ENCODE measurements at places on chromosomes 4 and X.

GRCh38 chr4:167196344-167197012 is 37.8 kb downstream of the SPOCK3 start:
- no peak for DNase-seq

- no peak for DNase-seq
Observed at GRCh38 chr4:848803-849477, 23.0 kb upstream of the CPLX1 start.

- DNase-seq = no peak
Observed at GRCh38 chr4:76589872-76590797, 155.1 kb downstream of the SHROOM3 start.

GRCh38 chr4:29309050-29309449 is 1411.1 kb upstream of the PCDH7 start:
- no peak for DNase-seq

- no peak for DNase-seq
Observed at GRCh38 chrX:119895843-119896326, at the start of gene AKAP14. Gene AKAP14, plus strand, starts transcription at chrX:119895893. Its CDS starts 7,331 bp downstream, at chrX:119903224.

DNA sequence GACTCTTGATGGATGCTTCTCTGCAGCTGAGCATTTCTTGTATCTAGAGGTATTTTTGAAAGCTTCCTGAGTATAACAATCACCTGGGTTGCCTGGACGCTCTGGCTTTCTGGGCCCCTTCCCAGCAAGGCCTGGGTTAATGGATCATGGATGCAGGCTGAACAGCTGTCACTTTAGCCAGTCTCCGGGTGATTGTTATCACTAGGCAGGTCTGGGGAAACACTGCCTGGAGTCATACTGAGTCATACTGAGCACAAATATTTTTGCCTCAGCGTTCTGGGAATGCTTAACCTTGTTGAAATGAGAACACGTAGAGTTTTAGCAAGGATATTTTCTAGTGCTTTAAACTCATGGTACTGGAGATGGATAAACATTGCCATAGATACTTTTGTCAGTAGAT is 102.6 kb downstream of the PHEX start:
- no peak for DNase-seq

DNA sequence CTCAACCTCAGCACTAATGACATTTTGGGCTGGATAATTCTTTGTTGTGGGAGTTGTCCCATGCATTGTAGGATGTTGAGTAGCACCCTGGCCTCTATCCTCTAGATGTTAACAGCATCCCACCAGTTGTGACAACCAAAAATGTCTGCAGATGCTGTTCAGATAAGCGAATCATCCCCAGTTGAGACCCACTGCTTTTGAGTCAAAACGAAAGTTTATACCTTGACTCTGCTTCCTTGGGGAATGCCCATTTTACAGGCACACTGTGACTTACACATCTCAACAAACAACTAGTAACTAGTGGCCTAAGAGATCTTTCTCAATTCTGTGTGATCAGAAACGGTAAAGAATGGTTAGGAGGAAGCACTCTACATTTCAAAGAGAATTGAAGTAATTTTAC is 37.0 kb downstream of the SEPSECS start:
- no peak for DNase-seq

DNA sequence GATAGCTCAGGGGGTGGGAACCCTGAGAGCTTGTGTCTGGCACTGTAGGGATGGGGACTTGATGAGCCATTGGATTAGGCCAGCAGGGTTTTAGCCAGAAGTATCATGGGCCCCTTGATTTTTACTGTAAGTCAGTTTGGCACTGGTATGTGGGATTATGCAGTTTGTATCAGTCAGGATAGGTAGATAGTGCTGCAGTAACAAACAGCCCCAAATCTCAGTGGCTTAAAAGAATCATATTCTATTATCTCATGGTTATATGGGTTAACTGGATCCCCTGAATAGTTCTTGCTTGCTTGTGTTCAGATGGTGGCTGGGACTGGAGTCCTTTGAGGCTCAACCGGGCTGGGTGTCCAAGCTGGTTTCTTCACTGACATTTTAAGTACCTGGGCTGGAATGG is 56.5 kb downstream of the SORCS2 start:
- DNase-seq = no peak

DNA sequence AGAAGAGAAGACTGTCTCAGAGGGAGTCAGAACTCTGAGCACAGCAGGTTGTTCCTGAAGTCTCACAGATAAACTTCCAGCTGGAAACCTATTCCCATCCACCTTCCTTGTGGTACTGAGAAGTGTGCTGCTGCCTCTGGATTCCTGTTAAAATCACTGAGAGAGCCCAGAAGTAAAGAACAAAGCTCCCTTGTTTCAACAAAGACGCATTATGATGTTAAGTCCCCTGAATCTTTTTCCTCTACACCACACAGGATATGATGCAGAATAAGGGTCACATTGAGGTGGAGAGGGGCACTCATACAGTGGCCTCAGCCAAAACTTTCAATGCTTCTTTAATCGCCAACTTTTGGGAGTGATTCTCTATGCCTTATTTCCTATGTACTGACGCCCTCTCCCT is 321.0 kb downstream of the OPHN1 start:
- no peak for DNase-seq

DNA sequence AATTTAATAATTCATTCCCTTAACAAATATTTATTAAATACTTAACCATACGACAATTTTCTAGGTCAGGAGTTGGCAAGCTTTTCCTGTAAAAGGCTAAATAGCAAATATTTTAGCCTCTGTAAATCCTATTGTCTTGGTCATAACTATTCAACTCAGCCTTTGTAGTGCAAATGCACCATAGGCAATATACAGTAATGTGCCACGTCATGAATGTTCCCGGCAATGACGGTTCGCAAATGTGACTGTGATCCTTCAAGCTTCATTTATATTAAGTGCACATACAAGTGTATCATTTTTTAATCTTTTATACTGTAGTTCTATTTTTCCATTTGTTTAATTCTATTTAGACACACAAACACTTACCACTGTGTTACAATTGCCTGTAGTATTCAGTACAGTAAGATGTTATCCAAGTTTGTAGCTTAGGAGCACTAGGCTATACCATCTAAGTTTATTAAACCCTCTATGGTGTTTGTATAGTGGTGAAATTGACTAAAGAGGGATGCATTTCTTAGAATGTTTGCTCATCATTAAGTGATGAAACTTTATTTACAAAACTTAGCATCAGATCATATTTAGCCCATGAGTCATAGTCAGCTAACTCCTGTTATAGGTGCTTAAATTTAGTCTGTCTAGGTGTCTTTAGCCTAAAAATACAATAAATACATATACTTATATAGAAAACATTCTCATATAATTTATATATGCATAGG is 553.6 kb downstream of the STPG2 start:
- DNase-seq = no peak

GRCh38 chr4:104593019-104593418 is 98.3 kb upstream of the CXXC4 start:
- DNase-seq = no peak

DNA sequence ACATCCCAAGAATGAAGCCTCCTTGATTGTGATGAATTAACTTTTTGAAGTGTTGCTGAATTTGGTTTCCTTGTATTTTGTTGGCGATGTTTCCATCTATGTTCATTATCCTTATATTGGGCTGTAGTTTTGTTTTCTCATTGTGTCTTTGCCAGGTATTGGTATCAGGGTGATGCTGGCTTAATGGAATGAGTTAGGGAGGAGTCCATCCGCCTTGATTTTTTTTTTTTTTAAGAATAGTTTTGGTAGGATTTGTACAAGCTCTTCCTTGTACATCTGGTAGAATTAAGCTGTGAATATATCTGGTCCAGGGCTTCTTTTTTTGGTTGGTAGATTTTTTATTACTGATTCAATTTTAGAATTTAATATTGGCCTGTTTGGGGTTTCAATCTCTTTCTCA is 166.1 kb upstream of the WDFY3 start:
- no peak for DNase-seq

- peak; percentile 51 for DNase-seq
Observed at GRCh38 chrX:57821703-57822387, 88.4 kb downstream of the ZXDA start.

DNA sequence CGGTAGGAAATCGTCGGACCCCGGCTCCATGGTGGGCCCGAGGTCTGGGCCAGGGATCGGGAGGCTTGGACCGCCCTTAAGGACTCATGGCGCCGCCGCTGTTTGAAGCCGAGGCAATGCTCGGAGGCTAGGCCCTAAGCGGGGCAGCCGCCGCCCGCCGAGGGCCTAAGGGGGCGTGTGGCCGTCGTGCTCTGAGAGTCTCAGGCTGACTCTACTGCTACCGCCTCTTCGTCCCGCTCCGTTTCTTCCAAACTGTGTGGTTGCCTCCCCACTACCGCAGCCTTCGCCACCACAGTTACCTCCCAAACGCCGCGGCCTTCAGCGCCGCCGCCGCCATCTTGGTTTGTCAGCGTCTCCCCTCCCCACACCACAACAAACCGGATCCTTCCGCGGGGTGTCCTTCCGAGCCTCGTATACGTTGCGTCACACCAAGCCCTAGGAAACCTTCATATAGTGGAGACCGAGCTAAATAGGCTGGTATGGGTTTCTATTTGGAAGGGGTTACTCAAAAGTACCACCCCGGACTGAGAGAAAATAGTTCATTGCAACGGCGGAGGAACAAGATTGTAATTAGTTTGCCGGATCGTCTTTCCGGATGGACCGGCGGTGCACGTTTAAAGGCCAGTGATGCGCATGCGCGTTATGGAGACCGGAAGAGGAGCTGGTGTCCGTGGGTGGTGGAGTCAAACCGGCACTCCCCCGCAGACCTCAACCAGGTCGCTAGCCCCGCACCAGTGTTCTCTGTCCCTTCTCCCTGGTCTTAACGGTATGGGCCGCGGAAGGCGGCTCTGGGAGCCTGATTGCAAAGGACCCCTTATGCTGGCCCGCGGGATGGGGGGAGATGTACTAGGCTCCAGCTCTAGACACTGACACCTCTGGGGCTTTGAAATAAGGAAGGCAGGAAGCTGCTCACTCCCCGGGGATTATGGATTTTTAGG is at the start of gene KDM5C:
Gene KDM5C, minus strand, starts transcription at position 348 of the 938 bp plus-strand sequence. Its CDS starts 318 bp downstream, at position 30.
- peak; percentile 93 for DNase-seq

DNA sequence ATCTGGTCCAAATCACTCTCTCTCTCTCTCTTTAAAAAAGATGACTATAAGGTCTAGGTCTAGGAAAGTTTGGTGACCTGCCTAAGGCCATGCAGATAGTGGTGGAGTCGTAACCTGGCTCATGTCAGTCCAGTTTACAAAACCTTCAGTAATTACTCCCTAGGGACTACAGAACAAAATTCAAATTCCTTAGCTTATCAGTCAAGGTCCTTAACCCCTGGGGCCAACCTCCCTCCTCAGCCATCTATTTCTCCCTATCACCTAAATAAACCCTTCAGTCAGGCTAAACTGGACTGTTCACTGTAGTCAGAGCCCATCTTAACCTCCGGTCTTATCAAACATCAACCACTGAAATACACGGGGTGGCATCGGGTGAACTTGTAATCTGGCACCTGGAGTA is 68.9 kb downstream of the MAP3K15 start:
- no peak for DNase-seq

- peak; percentile 89 for DNase-seq
Observed at GRCh38 chr4:176902710-176903323, 110.1 kb upstream of the VEGFC start.

- DNase-seq = no peak
Observed at GRCh38 chrX:70001269-70001668, 48.5 kb downstream of the AWAT2 start.
